ENCODE measurements at places on chromosomes 6 and 20.

DNA sequence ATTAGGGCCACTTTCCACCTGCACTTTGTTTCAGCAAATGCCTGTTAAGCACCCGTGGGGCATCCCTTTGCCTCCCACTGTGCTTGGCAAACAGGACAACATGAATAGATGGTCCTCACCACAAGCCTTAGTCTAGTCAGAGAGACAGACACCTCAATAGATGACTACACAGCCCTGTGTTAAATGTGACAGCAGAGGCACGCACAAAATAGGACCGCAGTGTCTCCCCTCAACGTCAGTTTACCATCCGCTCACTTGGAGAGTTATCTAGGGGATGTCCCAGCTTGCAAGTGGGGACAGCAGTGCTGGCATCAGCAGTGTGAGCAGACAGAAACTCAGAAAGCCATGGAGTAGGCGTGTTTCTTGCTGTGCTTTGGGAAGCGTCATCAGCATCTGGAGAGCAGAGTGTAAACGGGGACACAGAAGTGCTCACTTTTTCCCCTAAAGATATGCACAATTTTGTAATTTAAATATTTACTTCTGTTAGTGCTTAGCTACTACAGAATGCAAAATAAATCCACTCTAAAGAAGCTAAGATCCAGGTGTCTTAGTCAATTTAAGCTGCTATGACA, 66.0 kb upstream of the TXNDC5 start:
- no peak overlapping the region for H3K27ac ChIP-seq
- H3K36me3 ChIP-seq, result no peaks in the 10 kb centered on the region
- peaks cover 7% of the 10 kb centered on the region for H3K4me1 ChIP-seq

GRCh38 chr6:74715355-74716085, 490.3 kb downstream of the COL12A1 start:
- peak; percentile 65 for DNase-seq
- H3K4me1 ChIP-seq, result no peaks in the 10 kb centered on the region
- H3K27ac ChIP-seq, result peak overlapping the region; percentile 56
- no peaks in the 10 kb centered on the region for H3K27me3 ChIP-seq

- H3K27ac ChIP-seq, result no peak overlapping the region
- no peaks in the 10 kb centered on the region for H3K4me1 ChIP-seq
- no peaks in the 10 kb centered on the region for H3K27me3 ChIP-seq
- DNase-seq, result peak; percentile 6
Observed at GRCh38 chr20:8946036-8946940, 122.6 kb upstream of the PLCB4 start.

DNA sequence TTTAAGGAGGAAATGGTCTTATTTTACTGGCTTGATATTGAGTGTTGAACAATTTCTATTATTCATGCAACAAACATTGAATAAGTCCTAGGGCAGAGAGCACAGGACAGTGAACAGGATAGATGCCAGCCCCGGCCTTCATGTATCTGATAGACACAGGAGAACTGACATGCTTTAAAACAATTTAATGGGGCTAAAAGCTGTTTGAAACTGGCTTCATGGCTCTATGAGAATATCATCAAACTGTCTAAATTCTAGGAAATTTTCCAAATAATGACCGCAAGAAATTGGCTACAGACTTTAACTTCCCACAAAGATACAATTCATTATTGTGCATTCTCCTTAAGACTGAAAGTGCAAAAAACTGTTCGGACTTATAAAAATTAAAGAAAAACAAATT, 69.0 kb downstream of the ID4 start:
- no peak overlapping the region for H3K27ac ChIP-seq
- no peak overlapping the region for H3K4me3 ChIP-seq
- no peaks in the 10 kb centered on the region for H3K36me3 ChIP-seq
- H3K4me1 ChIP-seq, result no peaks in the 10 kb centered on the region
- no peak for DNase-seq

DNA sequence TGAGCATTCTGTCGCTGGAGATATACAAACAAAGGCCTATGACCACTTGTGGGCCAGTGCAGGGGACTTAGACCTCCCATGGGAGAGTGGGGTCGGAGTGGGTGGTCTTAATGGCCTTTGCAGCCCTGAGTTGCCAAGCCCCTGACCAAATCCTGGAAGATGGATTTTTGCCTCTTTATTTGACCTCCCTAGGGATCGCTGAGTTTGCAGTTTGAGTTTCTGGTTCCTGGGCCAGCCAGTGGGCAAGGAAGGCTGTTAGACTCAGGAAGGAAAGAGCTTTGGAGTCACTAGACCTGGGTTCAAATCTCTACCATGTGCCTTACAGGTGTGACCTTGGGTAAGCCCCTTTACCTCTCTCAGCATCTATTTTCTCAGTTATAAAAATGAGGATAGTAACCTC, 94.1 kb downstream of the CD40 start:
- no peak overlapping the region for H3K27ac ChIP-seq
- no peak for DNase-seq
- H3K4me1 ChIP-seq, result peaks cover 10% of the 10 kb centered on the region
- H3K27me3 ChIP-seq, result peaks cover 16% of the 10 kb centered on the region

- H3K36me3 ChIP-seq, result no peaks in the 10 kb centered on the region
- no peaks in the 10 kb centered on the region for H3K4me1 ChIP-seq
- no peak overlapping the region for H3K27ac ChIP-seq
- peak; percentile 70 for DNase-seq
- no peaks in the 10 kb centered on the region for H3K27me3 ChIP-seq
Observed at GRCh38 chr6:49336514-49337131, 126.4 kb downstream of the MMUT start.

DNA sequence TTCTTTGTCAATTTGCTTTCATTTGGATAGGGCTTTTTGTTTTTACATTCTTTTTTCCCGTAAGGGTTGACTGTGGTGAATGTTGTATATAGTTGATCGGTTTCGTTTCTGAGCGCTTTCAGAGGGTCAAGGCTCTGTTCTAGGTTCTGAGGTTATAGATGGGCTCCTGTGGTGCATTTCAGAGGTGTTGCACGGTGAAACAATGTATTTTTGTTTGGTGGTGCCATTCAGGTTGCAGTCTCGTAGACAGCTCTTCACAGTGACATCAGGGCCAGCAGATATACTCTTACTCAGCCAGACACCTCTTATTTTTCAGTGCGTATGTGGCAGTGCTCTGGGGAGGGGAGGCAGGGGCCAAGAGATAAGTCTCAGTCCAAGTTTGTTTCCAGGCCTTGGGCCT, 72.1 kb downstream of the SNAP91 start:
- no peaks in the 10 kb centered on the region for H3K27me3 ChIP-seq
- no peak overlapping the region for H3K27ac ChIP-seq
- no peak overlapping the region for H3K4me3 ChIP-seq
- no peaks in the 10 kb centered on the region for H3K36me3 ChIP-seq
- no peak for DNase-seq

- peak; percentile 14 for DNase-seq
- no peak overlapping the region for H3K27ac ChIP-seq
- H3K4me1 ChIP-seq, result peaks cover 6% of the 10 kb centered on the region
Observed at GRCh38 chr20:61596687-61597330, 344.7 kb downstream of the CDH4 start.

- H3K4me3 ChIP-seq, result no peak overlapping the region
- H3K36me3 ChIP-seq, result peaks cover 88% of the 10 kb centered on the region
- peaks cover 7% of the 10 kb centered on the region for H3K4me1 ChIP-seq
- H3K27ac ChIP-seq, result no peak overlapping the region
- H3K27me3 ChIP-seq, result no peaks in the 10 kb centered on the region
Observed at GRCh38 chr6:85484948-85485347, 35.1 kb downstream of the NT5E start.

- H3K27me3 ChIP-seq, result no peaks in the 10 kb centered on the region
- no peaks in the 10 kb centered on the region for H3K4me1 ChIP-seq
- no peaks in the 10 kb centered on the region for H3K36me3 ChIP-seq
Observed at GRCh38 chr6:23655525-23655924, 470.5 kb upstream of the NRSN1 start.

- H3K4me1 ChIP-seq, result no peaks in the 10 kb centered on the region
- H3K27me3 ChIP-seq, result no peaks in the 10 kb centered on the region
- H3K36me3 ChIP-seq, result peaks cover 3% of the 10 kb centered on the region
- no peak for DNase-seq
Observed at GRCh38 chr6:13229205-13230085, 98.9 kb downstream of the TBC1D7 start.

GRCh38 chr20:47235111-47235510, 121.4 kb downstream of the ZMYND8 start:
- peaks cover 18% of the 10 kb centered on the region for H3K4me1 ChIP-seq
- no peak overlapping the region for H3K4me3 ChIP-seq
- no peak overlapping the region for H3K27ac ChIP-seq
- DNase-seq, result no peak

GRCh38 chr20:9311132-9311531, 203.3 kb upstream of the LAMP5 start:
- H3K4me1 ChIP-seq, result peaks cover 9% of the 10 kb centered on the region
- no peaks in the 10 kb centered on the region for H3K27me3 ChIP-seq
- H3K27ac ChIP-seq, result peak overlapping the region; percentile 93
- H3K4me3 ChIP-seq, result no peak overlapping the region
- no peak for DNase-seq
- no peaks in the 10 kb centered on the region for H3K36me3 ChIP-seq

GRCh38 chr20:59779656-59780380, 153.6 kb downstream of the SYCP2 start:
- peaks cover 25% of the 10 kb centered on the region for H3K27me3 ChIP-seq
- H3K27ac ChIP-seq, result no peak overlapping the region
- no peaks in the 10 kb centered on the region for H3K36me3 ChIP-seq
- no peak for DNase-seq

DNA sequence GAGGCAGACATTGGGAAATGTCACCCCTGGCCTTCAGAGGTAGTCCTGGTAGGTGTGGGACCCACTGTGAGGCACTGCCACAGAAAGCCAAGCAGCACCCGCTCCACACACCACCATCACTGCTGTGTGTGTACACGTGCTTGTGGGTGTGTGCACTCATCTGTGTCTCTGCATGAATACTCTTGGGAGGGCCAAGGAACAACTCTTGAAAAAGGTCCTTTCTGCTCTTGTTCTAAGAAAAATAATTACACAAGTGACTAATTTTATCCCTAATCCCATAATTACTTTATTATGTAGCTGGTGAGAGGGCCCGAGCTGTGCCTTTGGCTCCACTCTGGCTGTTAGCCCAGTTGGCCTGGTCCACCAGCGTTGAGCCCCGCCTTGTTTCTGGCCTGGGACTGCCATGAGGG, 21.7 kb upstream of the EPB41L1 start:
- no peak overlapping the region for H3K27ac ChIP-seq
- no peak overlapping the region for H3K4me3 ChIP-seq
- H3K27me3 ChIP-seq, result no peaks in the 10 kb centered on the region
- no peak for DNase-seq

DNA sequence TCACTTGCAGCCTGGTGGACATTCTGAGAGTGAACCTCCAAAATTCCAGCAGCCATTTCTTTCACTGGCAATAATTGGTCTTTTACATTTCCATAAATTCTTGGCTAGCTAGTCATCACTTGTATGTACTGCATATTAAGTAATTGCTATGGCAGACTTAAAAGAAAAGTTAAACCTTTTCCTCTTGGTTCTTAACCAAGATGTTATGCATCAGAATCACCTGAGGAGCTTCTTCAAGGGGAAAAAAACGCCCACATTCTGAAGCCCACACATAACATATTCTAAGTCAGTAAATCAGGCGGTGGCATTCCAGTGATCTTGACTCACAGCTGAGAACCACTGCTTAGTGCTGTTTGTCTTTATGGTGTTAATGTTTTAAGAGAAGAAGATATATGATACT, 37.0 kb downstream of the CDC40 start:
- no peaks in the 10 kb centered on the region for H3K27me3 ChIP-seq
- peaks cover 6% of the 10 kb centered on the region for H3K36me3 ChIP-seq
- H3K4me3 ChIP-seq, result no peak overlapping the region
- peak; percentile 7 for DNase-seq

GRCh38 chr6:7727946-7728854, 2.3 kb downstream of the BMP6 start:
- H3K4me3 ChIP-seq, result peak overlapping the region; percentile 22
- no peak overlapping the region for H3K27ac ChIP-seq
- peak; percentile 46 for DNase-seq
- no peaks in the 10 kb centered on the region for H3K36me3 ChIP-seq
- peaks cover 25% of the 10 kb centered on the region for H3K4me1 ChIP-seq

DNA sequence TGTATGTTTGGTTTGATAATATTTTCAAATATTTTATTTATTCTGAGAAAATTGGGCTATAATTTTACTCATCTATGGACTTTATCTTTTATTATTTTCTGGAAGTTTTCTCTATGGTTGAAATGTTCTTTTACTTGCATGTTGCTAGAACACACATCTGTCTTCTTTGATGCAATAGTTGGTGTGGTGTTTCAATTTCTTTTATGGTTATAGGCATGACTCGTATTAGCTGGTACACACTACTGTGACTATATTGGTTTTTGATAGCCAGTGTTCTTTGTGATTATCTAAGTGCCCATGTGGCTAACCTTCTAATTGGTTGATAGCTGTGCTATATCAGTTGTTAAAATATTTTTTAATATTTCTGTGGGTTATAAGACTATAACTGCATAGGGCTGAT, 1343.3 kb upstream of the GJE1 start:
- DNase-seq, result no peak
- H3K4me3 ChIP-seq, result no peak overlapping the region
- no peaks in the 10 kb centered on the region for H3K36me3 ChIP-seq
- no peaks in the 10 kb centered on the region for H3K4me1 ChIP-seq

DNA sequence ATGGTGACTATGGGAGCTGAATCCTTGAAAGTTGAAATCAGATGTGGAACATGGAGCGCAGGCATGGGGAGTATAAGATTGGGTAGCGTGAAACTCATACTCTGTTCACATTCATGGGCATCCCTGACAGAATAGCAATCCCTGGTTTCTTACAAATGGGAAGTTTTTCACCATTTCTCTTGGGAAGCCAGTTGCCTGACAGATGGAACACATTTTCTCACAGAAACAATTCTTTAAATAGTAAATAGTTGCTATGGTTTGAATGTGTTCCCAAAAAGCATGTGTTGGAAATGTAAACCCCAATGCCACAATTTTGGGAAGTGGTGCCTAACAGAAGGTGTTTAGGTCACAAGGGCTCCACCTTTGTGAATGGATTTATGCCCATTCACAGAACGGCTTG, 262.8 kb upstream of the HS3ST5 start:
- H3K4me1 ChIP-seq, result no peaks in the 10 kb centered on the region
- no peak for DNase-seq
- no peak overlapping the region for H3K27ac ChIP-seq
- no peak overlapping the region for H3K4me3 ChIP-seq
- no peaks in the 10 kb centered on the region for H3K27me3 ChIP-seq

DNA sequence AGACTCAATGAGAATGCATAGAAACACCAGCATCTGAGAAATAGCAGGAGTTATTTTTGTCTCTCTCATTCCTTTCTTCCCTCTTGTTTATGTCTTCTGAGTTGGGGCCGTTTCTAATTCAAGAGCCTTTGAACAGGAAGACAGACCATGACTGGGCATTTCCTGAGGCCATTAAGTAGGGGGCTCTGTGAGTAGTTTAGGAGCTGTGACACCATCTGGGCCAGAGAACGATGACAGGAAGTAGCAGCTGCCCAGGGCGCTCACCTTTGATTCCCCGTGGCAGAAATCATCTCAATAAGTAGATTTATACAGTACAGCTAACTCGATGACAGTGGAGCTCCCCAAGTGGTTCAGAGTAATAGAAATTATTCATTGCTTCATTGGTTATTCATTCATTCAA, 298.4 kb upstream of the PLN start:
- no peaks in the 10 kb centered on the region for H3K36me3 ChIP-seq
- H3K4me1 ChIP-seq, result no peaks in the 10 kb centered on the region
- no peak overlapping the region for H3K27ac ChIP-seq
- H3K27me3 ChIP-seq, result peaks cover 9% of the 10 kb centered on the region
- peak; percentile 36 for DNase-seq

Data from mesenchymal stem cell (in vitro differentiated cells and primary cell).